ENCODE measurements at places on chromosomes 16 and 17.

- DNase-seq = no peak
Observed at GRCh38 chr16:15581127-15581815, 61.7 kb downstream of the MARF1 start.

- no peak for DNase-seq
Observed at GRCh38 chr16:56848029-56848936, 16.7 kb upstream of the SLC12A3 start.

- DNase-seq = no peak
Observed at GRCh38 chr16:53852678-53853077, 148.7 kb downstream of the FTO start.

- DNase-seq = no peak
Observed at GRCh38 chr16:69520800-69521602, 44.8 kb upstream of the NFAT5 start.

- DNase-seq = no peak
Observed at GRCh38 chr17:83054518-83055125, 24.8 kb upstream of the METRNL start.

DNA sequence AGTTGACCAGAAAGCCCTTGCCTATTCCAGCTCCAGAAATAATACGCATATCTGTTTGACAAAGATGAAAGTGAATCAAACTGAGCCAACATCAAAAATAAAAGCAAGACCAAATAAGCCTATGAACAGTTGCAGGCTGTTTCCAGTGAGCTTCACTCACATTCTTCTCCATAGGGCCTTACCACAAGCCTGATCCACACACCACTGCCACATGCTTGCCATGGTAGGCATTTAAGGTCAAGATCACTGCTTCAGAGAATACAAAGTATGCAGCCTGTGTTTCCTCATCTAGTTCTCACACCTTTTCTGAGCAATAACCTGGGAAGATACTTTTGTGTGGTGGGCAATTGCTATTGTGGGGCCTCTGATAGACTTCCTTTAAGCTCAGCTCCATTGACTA, 1060.2 kb downstream of the CDH11 start:
- no peak for DNase-seq

DNA sequence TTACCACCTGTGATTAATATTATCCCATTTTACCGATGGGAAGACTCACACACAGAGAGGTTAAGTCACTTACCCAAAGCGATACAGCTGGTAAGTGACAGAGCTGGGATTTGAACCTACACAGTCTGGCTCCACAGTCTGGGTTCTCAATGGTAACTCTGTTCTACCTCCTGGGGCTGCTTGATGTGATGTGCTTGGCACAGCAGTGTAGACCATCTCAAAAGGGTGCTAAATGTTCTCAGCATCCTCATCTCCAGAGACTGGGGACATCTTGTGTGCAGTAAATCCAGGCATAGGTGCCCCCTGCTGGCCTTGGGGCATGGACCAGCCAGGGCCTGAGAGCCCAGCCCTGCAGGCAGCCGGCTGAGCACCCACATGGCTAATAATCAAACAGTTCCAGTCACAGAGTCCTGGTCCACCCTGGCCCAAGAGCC, 15.4 kb upstream of the KATNB1 start:
- no peak for DNase-seq

DNA sequence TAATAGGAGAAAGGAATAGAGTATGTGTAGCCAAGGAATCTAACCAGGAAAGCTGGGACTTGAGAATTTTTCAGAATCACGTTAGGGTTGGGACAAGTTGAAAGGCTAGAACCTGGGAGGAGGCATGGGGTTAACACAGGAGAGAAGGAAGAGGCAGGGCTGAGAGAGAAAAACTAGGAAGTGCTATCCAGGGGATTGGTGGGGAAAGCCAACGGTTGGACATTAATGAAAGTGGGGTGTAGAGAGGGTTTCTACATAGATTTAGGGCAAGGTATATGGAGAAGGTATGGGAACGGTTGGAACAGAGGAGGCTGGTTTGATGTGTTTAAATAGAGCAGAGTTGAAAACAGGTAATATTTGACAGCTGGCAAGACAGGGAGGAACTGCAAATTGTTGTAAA, 2.7 kb downstream of the SRRM2 start:
- no peak for DNase-seq

DNA sequence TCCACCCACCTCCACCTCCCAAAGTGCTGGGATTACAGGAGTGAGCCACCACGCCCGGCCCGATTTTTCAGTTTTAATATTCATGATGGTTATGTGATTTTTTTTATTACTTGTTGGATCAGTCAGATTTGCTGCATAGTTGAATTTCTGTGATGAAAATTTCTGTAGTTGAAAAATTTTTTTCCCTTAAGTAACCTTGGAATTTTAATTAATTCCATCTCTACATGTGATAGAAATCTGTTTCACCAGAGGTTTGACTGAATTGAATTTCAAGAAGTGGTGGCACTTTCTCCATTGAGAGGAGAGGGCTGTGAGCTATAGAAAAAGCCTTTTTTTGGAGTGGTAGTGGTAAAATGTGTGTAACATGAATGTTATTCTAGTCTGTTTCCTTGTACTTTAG, 24.7 kb downstream of the WIPF2 start:
- no peak for DNase-seq

GRCh38 chr16:12532871-12533610, 270.6 kb downstream of the CPPED1 start:
- DNase-seq = peak; percentile 41

DNA sequence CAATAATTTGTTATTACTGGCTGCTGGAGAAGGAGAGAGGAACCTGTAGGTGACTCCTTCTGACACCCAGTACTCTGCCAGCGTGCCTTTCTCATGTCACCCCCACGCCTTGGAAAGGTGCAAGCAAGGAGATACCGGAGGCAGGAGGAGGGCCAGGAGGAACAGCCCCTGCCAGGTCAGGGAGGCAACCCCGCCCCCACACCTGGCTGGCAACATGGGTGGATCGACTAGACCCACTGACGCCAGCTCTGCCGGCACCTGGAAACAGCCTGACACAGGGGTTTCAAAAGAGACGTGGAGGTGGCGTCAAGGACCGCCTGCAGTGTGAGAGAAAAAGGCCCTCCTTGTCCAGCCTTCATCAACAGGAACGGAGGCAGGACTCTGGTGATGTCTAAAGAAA, 62.3 kb downstream of the CYB5B start:
- no peak for DNase-seq

GRCh38 chr16:4517812-4518680, 20.5 kb downstream of the CDIP1 start:
- no peak for DNase-seq

GRCh38 chr17:29376667-29377270, 13.4 kb upstream of the TAOK1 start:
- DNase-seq = no peak

DNA sequence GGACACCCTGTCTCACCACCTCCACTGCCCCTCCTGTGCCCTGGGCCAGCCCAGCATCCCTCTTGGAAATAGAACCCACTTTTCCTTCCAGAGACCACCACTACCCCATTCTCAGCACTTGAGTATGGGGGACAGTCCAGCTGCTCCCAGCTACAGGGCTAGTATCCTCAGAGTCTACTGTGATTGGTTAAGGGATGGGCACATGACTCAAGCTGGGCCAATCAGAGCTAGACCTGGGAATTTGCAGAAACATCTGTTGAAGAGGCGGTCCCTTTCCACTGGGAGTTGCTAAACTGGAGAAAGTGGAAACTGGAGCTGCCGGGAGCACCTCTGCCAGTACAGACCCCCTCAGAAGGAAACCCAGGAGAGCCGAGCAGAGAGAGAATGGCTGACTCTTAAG, 156.6 kb downstream of the GSG1L start:
- no peak for DNase-seq

DNA sequence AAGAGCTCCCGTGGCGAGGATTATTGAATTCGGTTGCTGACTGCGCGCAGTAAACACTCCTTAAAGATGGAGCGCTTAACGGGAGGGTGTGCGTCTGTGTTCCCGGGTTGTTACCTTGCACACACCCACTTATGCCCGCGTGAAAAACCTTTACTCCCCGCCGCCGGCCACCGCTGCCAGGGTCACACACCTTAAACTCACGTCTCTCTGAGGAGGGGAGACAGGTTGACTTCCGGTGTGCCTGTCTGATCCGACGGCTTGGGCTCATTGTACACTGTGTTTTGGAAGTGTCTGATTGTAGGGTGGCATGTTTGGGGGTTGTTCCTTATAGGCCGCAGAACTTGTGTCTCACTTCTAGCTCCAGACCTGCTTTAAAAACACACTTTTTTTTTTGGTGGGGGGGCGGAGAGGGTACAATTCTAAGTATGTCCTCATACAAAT, 66.8 kb downstream of the KPNA2 start:
- no peak for DNase-seq

DNA sequence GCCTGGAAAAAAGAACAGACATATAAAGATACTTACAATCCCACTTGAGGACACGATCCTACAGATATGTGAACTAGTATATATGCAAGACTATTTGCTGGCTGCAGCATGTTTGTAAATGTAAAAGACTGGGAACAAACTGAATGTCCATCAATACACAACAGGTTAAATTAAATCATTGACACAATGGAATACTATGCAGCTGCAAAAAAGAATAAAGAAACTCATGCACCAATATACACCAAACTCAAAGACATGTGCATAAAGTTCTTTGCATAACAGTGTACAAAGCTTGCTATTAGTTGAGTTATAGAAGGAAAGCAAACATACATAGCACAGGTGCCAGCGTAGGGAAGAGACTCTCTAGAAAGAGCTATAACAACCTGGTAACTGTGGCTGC, 61.9 kb upstream of the SREBF1 start:
- DNase-seq = no peak

DNA sequence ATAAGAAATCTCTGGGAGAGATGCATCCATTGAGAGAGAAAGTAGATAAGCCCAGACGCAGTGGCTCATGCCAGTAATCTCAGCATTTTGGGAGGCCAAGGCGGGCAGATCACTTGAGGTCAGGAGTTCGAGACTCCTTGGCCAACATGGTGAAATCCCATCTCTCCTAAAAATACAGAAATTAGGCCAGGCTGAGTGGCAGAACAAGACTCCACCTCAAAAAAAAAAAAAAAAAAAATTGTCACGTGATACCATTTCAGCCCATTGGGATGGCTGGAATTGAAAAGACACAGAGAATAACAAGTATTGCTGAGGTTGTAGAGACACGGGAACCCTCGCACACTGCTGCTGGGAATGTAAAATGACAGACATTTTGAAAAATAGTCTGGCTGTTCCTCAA, 2.9 kb upstream of the IL32 start:
- DNase-seq = no peak

DNA sequence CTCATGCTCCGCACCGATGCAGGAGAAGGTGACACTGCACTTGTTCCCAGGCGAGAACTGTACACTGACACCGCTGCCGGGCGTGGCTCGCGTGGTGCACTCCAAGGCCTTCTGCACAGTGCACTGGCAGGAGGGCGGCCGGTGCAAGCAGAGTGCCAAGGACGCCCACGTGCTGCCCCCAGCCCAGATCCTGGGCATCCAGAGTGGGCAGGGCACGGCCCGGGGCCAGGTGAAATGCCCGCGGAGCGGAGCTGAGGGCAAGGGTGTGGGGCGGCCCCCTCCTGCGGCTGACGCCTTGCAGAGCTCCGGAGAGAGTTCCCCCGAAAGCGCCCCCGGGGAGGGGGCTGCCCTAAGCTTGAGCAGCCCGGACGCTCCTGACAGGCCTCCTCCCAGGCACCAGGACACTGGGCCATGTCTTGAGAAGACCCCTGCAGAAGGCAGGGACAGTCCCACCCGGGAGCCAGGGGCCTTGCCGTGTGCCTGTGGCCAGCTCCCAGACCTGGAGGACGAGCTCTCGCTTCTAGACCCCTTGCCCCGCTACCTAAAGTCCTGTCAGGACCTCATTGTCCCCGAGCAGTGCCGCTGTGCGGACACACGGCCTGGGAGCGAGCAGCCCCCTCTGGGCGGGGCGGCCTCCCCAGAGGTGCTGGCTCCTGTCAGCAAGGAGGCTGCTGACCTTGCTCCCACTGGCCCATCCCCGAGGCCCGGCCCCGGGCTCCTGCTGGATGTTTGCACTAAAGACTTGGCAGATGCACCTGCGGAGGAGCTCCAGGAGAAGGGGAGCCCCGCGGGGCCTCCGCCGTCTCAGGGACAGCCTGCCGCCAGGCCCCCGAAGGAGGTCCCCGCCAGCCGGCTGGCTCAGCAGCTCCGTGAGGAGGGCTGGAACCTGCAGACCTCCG, 21.9 kb upstream of the JPT2 start:
- DNase-seq = no peak

DNA sequence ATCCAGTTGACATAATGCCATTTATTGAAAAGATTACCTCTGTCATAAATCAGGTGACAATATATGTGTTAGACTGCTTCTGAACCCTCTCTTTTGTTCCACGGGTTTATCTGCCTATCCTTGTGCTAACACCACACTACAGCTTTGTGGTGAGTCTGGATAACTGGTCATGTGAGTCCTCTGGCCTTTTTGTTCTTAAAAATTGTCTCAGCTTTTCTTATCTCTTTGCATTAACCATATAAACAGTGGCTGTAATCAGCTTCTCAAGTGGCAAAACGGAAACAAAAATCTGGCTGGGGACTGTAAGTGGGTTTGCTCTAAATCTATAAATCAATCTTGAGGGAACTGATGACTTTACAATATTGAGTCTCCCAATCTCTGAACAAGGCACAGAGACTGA, 44.6 kb downstream of the STX8 start:
- DNase-seq = no peak

GRCh38 chr16:56990407-56991286, 1.3 kb downstream of the NLRC5 start:
- no peak for DNase-seq

GRCh38 chr17:74442291-74442669, 10.4 kb downstream of the GPRC5C start:
- DNase-seq = no peak

DNA sequence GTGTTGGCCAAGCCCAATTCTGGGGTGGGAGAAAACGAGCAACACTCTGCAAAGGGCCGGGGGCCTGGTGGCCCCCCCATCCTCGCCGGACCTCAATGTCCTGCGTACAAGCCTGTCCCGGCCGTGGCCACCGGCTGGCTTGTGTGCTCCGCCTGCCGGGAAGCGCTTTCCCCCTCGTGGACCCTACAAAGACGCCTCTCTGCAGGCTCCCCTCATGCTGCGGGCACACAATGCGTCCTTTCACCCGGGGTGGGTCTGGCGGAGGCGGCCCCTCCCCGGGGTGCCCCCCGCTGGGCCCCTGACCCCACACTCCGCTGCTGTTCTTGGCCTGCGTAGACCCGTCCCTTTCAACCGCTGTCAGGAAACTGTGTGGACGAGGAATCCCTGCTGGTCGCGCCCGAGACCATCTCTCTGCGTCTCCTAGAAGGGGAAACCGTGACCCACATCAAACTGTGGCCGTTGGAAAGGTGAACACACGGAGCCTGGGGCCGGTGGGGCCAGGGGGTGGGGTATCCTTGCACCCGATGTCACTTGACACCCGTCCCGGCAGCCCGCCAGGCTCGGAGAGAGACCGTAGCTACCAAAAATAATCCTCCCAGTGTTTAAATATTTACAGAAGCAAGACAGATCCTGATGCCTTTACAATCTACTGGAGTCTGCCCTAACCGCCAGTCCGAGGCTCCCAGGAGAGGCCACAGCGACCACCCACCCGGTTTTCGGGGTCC, 43.6 kb downstream of the TBC1D16 start:
- no peak for DNase-seq

GRCh38 chr16:9090960-9091866, at the start of gene HAPSTR1:
TSS of gene HAPSTR1 (plus strand) at chr16:9091644. CDS start at chr16:9092045, 401 bp downstream.
- peak; percentile 100 for DNase-seq

- DNase-seq = no peak
Observed at GRCh38 chr17:67588326-67588725, 129.4 kb upstream of the NOL11 start.
